ENCODE measurements at places on chromosomes 3 and 15.

- no peak for DNase-seq
Measured at GRCh38 chr3:117687096-117687495, 977.5 kb downstream of the TUSC7 start.

DNA sequence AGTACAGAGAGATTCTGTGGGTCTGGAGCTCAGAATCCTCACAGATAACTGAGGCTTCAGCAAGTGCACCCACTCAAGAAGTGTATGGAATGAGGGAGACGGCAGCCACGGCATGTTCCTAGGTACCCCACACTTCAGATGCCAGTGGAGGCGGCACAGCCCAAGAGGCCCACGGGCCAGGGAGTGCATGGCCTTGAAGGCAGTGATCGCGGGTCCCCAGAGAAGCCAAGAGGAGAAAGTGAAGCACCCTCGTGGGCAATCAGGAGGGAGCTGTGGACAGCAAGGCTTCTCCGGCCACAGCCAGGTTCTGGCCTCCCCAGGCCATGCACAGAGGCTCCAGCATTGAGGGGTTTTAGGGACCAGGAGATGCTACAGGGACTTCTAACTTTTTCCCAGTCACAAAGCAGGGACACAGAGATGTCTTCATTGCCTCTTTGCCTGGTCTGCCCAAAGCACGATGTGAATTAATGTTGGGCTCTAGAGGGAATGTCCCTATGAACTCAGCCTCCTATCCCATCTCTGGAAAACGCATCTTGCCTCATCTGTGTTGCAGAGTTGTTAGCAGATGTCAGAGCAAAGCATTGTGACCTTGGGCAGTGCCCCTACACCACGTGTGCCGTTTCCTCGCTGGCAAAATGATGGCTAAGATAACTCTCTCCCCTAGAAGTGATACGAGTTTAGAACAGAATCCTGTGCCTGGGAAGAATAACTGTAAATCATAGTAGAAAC, 2.6 kb upstream of the MAP6D1 start:
- DNase-seq = no peak

GRCh38 chr3:15601399-15602145, at the start of the genes BTD and HACL1:
BTD (plus strand) TSS chr3:15601745; CDS start chr3:15635440, 33,695 bp downstream.
HACL1 (minus strand) TSS chr3:15601569; CDS start chr3:15601463, 106 bp downstream.
- DNase-seq = peak; percentile 99

DNA sequence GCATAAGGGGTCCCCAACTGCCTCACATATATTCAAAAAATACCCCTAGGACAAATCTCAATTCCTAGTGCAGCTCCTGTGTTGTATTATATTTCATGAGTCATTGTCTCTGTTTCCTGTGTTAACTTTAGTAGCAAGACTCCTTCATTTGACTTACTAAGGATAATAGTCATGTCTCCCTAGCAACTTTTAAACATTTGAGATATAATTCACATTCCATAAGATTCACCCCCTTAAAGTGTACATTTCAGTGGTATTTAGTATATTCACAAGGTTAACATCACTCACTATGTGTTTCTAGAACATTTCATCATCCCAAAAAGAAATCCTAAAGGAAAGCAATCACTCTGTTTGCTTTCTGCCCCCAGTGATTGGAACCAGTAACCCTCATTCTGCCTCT, 121.3 kb upstream of the WNT7A start:
- peak; percentile 1 for DNase-seq

- no peak for DNase-seq
Measured at GRCh38 chr3:182816181-182816580, 22.9 kb downstream of the ATP11B start.

DNA sequence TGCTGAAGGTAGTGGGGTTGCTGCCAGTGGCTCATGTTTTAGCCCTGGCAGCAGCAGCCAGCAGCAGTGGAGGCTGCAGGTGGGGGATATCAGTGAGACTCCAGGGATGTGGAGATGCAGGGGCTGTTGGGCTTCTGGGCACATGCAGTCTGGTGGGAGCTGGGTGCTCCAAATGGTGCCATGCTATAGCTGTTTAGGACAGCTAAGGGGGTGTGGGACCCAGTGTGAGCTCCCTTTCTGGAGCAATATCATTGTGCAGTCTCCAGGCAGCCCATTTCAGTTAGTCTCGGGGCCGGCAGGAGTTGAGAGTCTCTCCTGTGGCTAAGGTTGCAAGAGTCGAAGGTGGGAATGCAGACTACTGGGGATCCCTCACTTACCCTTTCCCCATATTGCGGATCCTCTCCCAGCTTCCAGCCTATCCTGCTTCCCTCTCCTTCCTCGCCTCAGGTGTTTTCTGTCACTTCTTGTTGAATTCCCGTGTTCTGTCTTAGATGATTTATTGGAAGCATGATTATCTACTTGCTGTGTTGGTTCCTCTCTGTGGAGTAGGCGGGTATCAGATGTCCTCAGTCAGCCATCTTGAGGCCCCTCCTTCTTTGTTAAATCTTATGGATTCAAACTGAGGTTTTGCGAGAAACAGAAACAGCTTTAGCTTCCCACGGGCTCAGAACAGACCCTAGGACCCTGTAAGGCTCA, 112.0 kb downstream of the FAM43A start:
- DNase-seq = no peak

DNA sequence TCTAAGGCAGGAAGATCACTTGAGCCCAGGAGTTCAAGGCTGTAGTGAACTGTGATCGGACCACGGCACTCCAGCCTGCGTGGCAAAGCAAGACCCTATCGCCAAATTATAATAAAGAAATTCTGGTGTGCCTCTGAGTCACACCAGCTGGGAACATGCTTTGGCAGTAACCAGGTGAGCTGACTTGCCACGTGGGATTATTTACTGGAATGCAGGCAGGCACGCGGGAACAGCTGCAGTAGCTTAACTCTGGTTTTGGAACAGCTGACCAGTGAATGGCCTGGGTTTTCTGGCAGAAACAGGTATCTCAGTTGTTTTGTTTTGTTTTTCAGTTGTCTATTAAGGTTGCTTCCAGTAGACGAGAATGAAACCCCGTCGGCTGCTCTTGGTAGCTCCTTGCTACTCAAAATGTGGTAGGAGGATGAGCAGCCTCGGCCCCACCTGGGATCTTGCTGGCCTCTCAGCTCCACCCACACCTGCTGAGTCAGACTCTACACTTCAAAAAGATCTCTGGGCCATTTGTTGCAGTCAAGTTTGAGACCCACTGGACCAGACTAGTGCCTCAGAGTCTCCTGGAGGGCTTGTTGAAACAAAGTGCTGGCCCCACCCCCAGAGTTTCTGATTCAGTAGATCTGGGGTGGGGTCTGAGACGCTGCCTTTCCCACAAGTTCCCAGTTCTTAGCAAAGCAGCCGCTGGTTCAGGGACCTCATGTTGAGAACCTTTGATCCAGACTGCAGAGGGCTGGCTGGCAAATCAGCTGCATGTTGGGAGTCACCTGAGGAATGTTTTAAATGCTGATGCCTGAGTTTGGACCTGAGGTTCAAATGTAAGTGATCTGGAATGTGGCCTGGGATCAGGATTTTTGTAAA, 26.6 kb downstream of the IDH2 start:
- peak; percentile 37 for DNase-seq

GRCh38 chr3:32256206-32256605, 17.7 kb downstream of the CMTM8 start:
- no peak for DNase-seq

DNA sequence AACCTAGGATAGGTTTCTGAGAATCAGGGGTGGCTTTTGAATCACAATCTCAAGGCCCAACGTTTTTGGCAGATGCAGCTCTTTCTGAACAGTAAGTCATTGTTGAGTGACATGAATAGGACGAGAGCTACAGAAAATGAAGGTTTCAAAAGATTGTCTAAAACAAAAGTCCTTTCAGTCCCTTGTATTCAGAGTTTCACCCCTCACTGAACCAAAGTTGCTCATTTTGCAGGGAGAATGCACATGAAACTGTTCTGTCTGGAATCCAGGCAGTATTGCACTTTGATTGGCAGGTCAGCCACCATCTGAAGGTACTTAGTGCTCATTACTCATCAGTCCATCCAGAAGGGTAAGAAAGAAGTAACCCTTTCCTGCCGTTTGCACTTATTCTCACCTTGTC, 24.1 kb upstream of the RASGRP1 start:
- no peak for DNase-seq

DNA sequence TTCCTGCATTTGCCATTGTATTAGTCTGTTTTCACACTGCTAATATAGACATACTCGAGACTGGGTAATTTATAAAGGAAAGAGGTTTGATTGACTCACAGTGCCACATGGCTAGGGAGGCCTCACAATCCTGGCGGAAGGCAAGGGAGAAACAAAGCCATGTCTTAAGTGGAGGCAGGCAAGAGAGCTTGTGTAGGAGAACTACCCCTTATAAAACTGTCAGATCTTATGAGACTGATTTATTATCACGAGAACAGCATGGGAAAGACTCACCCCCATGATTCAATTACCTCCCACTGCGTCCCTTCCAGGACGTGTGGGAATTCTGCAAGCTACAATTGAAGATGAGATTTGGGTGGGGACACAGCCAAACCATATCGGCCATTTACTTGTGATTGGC, 27.8 kb downstream of the YEATS2 start:
- DNase-seq = no peak

DNA sequence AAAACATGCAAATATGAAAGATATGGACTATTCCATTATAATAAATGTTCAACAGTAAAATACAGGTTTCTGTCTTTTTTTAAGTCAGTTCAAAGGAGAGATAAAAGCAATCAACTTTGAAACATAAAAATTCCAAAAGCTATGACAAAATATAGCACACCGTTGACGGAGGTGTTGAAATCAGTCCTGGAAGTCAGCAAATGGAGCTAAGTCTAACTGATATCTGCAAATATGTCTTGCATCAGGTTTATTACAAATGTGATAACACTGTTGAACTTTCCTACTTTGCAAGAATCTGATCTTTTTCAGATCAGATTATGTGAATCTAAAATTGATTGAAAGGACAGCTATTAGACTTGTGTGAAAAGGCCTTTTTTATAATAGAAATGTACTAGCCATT, 300.7 kb downstream of the SHOX2 start:
- no peak for DNase-seq

- DNase-seq = no peak
Measured at GRCh38 chr3:140559546-140559945, 118.3 kb upstream of the TRIM42 start.

DNA sequence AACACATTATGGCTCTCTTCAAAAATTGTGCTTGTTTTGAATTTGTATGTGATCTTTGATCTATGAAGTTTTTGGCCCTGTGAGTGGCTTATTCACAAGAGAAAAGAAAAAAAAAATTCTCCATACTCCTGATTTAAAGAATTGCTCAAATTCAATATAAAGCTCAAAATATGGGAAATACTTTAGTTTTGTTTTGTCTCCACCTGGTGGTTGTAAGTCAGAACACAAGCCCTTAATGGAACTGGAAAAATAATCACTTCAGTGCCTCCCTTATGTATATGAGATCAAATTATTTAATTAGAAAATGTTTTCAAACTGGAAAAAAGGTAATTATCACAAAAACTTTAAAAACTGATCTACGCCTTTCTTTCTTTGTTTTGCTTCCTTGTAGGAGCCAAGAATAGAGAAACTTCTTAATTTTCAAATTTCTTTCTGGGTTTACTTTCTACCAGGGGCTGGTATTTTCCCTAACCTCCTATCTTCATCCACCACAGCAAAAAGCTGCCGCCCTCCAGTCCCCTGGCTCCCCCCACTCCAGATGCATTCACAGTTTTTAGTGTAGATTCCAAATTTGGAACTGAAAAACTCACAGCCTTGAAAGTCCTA, 50.6 kb downstream of the SERP1 start:
- peak; percentile 53 for DNase-seq

DNA sequence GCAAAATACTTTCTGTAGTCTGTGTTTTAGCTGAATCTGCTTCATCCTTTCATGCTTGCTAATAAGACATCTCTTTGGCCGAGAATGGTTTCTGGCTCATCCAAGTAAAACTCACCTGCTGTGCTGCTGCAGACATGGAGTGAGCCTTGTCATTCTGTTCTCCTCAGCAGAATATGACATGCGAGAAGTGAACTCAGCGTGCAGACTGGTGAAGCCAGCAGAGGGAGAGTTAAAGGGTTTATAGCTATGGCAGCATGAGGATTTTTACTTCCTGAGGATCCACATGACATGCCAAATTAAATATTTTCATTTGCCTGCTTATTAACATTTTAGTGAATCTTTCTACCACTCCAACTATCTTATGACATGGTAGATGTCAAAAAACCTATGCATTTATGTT, 658.4 kb upstream of the NECTIN3 start:
- DNase-seq = no peak

GRCh38 chr3:151346292-151346691, 16.9 kb upstream of the P2RY13 start:
- DNase-seq = no peak

- no peak for DNase-seq
Measured at GRCh38 chr3:114644367-114644766, 350.5 kb downstream of the TIGIT start.

DNA sequence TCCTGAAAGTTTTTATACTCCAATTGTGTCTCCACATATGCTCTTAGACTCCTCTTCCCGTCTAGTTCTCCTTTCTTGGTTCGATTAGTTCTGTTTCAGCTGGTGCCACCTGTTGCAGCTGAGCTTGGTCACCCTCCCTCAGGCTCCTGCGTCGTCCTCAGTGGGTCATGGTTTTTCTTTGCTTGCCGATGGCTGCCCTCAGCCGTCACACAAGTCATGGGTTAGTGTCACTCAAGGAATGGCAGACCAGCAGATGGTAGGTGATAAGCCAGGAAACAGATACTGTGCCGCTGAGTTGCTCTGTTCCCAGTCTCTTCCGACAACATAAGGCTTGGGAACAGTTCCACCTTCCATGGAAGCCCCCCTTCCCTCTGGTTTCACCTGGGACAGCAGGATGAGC, 109.9 kb downstream of the IGF1R start:
- no peak for DNase-seq

DNA sequence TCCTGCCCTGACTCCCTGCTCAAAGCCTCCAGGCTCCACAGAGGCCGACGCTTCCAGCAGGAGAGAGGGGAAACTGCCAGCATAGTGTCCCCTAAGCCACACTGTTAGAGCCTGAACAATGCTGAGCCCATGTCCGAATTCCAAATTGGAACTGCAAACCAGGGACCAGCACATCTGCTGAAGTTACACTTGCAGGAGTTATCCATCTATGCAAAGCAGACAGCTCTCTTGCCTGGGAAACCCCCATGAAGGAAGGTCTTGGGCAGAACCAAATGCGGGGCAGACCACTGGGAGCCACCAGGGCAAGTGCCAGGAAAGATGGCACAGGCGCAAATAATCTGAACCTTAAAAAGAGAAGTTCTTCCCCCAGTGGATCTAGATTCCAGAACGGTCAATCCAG, 625 bp downstream of the LRRC15 start:
- DNase-seq = no peak

GRCh38 chr15:61659566-61660190, 400.6 kb downstream of the VPS13C start:
- DNase-seq = peak; percentile 84

GRCh38 chr15:25664761-25665160, 198.4 kb downstream of the ATP10A start:
- peak; percentile 22 for DNase-seq

DNA sequence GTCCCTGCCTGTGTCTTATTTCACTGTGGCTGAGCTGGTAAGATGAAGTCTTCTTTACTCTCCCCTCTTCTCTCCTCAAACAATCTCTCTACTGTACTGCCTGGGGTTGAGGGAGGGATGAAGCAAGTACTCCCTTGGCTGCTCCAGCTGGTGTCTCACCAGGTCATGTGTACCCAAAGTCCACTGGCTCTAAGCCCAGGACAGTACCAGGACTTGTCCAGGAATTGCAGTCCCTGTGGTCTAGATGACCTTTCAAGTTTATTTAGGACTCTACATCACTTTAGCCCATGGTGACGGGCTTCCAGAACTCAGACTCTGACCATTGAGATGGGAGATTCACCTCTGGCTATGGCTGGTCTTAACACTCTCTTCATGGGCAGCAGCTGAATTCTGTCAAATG, 17.5 kb upstream of the SLC27A2 start:
- DNase-seq = peak; percentile 35

- DNase-seq = no peak
Measured at GRCh38 chr3:43370293-43370980, 84.1 kb downstream of the SNRK start.

All from AG10803 (cell line).